Fibroblast of lung (primary cell): ENCODE measurements at places on chromosomes 2 and 18. TPM values are rescaled to one million over a fixed set of nuclear protein-coding genes. Genes with fewer than 3 reads are reported as not detected.

PDCD1 gene
- not detected in 2 replicates for total RNA-seq

CAVIN2 gene
- total RNA-seq: 12.6 and 28.1 TPM in 2 replicates

COL4A3 gene
- total RNA-seq: 0.26 and 0.33 TPM in 2 replicates

CNTNAP5 gene
- total RNA-seq: not detected in 2 replicates

PLGLB1 gene
- 0.26 and 0.99 TPM in 2 replicates for total RNA-seq

CSRNP3 gene
- 0.66 and 0.77 TPM in 2 replicates for total RNA-seq

RBM44 gene
- total RNA-seq: 0.17 and 0.26 TPM in 2 replicates

CELF4 gene
- total RNA-seq: 0.17 TPM in 1 of 2 replicates, not detected in the other

LIMS2 gene
- total RNA-seq: 0.51 and 1.8 TPM in 2 replicates

ITGB1BP1 gene
- 44.4 and 44.6 TPM in 2 replicates for total RNA-seq

CDCA7 gene
- 1.3 and 1.5 TPM in 2 replicates for total RNA-seq

TUBB8B gene
- total RNA-seq: not detected in 2 replicates

EGR4 gene
- under 0.01 TPM in 1 of 2 replicates, not detected in the other for total RNA-seq

VIT gene
- total RNA-seq: 0.17 and 0.77 TPM in 2 replicates

CFAP221 gene
- total RNA-seq: 0.26 TPM in 1 of 2 replicates, not detected in the other

LOXL3 gene
- 12.6 and 26.4 TPM in 2 replicates for total RNA-seq

MTCL1 gene
- total RNA-seq: 38.0 and 56.0 TPM in 2 replicates

CWC22 gene
- total RNA-seq: 21.8 and 22.5 TPM in 2 replicates

ITGA4 gene
- 18.0 and 57.5 TPM in 2 replicates for total RNA-seq

LRRTM1 gene
- not detected in 2 replicates for total RNA-seq

PROKR1 gene
- total RNA-seq: not detected in 2 replicates

NAT8 gene
- total RNA-seq: not detected in 2 replicates

RBFA gene
- 22.9 and 25.3 TPM in 2 replicates for total RNA-seq

AOX1 gene
- 65.1 and 81.4 TPM in 2 replicates for total RNA-seq

ERMN gene
- 0.17 TPM in 1 of 2 replicates, not detected in the other for total RNA-seq

IL1F10 gene
- not detected in 2 replicates for total RNA-seq

UGT1A5 gene
- not detected in 2 replicates for total RNA-seq

TTR gene
- not detected in 2 replicates for total RNA-seq

DIPK1C gene
- total RNA-seq: not detected in 2 replicates

RAMP1 gene
- total RNA-seq: 16.0 and 16.4 TPM in 2 replicates

ASXL3 gene
- total RNA-seq: 0.51 and 0.66 TPM in 2 replicates

SERPINB13 gene
- not detected in 2 replicates for total RNA-seq

PLA2R1 gene
- total RNA-seq: 3.1 and 8.3 TPM in 2 replicates

CXCR1 gene
- total RNA-seq: not detected in 2 replicates
